ENCODE measurements at places on chromosomes 11 and 22.

DNA sequence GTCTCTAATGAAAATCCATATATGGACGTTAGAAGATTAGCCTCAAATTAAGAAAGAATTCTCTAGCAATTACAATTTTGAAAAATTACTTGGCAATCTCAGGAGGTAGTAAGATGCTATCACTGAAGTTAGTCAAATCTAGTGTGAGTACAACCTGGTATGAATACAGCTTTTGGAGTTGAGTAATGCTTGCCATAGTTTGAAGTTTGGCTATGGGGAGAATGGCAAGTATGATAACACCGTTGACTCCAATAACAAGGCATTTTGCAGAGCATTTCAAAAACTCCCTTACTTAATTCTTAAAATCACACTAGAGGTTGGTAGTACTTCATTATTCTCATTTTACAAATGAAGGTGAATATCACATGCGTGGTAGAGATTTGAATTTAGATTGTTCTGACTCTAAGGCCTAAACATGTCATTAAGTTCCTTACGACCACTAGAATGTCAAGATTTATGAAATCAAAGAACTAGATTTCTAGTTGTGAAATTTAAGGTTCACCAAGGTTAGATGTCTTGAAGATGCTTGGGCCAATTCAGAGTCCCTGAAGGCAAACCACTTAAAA, 355.4 kb downstream of the ETS1 start:
- no peak for DNase-seq

DNA sequence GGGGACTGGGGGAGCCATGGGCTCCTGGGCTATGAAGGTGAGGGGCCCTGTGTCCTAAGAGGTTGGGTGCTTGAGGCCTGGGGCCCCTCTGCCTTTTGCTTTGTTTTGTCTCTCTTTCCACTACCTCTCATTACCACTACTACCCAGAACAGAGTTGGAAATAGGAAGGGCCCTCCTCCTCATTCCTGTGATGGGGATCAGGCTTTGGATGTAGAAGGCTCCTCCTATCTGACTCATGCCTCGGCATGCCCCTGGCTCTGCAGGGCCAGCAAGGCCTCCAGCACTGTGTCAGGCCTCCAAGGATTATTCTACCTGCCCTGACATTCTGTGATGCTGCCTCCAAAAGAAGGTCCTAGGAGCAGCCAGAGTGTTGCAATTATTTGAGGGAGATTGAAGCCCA, 766 bp downstream of the IZUMO1R start:
- no peak for DNase-seq

- DNase-seq: peak; percentile 57
Observed at GRCh38 chr22:41401781-41402648, 20.3 kb downstream of the TEF start.

DNA sequence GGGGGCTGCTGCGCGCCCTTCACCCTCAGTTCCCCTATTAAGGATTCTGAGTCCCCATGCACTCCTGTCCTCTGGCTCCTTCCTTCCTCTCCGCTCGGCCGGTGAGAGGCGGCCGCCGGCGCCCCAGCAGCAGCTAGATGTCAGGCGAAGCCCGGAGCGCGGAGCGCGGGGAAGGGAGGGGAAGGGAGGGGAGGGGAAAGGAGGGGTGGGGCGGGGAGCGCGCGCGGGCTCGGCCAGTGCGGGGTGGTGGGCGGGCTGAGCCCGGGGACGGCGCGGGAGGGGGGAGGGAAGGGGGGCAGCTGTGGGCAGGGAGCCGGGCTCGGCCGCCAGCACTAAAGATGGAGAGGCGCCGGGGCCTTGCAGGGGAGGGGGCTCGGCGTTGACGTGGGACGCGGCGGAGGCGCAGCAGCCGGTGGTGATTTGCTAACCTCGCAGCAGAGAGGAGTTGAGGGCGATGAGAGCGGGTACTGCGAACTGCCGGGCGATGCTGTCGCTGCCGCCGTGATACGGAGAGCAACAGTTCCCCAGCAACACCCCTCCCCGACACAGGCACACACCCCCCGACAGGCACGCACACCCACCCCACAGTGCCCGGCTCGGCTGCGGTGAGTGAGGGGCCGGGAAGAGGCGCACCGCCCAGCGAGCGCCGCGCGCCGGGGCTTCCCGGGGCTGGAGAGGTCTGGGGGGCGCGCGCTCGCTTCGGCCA, at the start of gene ZBTB16:
Gene ZBTB16, plus strand, starts transcription at position 434 of the 706 bp plus-strand sequence. CDS start 3,590 bp downstream, outside the sequence.
- DNase-seq: peak; percentile 90

- no peak for DNase-seq
Observed at GRCh38 chr11:19420868-19421533, 180.3 kb upstream of the E2F8 start.

GRCh38 chr22:46479046-46479445, 58.4 kb downstream of the CELSR1 start:
- no peak for DNase-seq

DNA sequence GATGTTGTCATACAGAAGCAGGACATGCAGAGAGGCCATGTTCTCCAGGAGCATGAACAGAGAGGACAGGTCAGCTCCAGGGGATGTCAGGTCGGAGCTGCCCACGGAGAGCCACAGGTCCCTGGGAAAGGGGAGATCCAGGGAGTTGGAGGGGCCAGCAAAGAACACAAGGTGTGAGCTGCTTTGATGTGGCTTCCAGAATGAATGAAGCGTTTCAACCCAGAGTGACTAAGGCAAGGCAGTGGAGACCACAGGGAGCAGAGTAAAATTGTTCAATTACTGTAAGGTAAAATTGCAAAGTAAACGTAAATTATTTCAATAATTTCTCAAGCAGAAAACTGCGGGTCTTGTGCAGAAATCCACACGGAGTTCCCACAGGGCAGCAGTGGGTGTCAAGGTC, 5.6 kb upstream of the SCGB2A1 start:
- DNase-seq: no peak

GRCh38 chr22:23384431-23384830, 195.7 kb downstream of the IGLL1 start:
- no peak for DNase-seq

- no peak for DNase-seq
Observed at GRCh38 chr11:68031144-68031464, 623 bp downstream of the NDUFS8 start.

DNA sequence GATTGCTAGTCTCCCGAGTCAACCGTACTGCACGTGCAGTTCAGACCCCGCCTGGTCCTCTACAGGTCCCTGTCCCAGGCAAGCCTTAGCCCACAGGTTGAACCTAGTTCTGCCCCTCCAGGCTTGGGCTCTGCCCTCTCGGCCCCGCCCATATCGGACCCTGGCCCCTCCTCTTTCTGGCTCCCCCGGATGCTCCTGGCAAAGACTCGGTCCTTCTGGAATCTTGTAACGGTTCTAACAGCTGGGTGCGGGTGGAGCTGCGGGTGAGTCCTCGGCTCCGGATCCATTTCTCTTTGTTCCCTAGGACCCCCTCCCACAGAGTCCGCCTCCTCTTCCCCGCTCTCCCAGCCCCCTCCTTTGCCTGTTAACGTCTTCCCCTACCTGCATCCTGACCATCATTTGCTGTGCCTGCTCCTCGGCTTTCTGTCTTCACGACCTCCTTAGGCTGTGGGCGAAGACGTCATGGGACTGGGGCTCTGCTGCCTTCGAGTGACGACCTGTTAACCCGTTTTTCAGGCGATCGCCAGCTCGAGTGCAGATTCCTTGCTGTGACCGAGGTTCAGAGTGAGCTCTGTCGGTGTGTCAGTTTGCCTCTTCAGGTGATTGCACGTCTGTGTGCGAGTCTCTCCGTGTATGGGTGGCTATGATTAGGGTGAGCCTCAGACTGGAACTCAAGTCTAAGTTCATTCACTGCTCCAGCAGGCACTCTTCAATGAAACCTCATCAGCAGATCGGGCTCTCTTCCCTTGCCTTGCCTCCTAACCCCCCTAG, at the start of gene DNHD1:
Gene DNHD1, plus strand, starts transcription at position 212 of the 771 bp plus-strand sequence. CDS start 936 bp downstream, outside the sequence.
- DNase-seq: no peak

- DNase-seq: no peak
Observed at GRCh38 chr11:47443028-47443700, 5.8 kb downstream of the RAPSN start.

- no peak for DNase-seq
Observed at GRCh38 chr11:128501632-128502549, 85.5 kb downstream of the ETS1 start.

DNA sequence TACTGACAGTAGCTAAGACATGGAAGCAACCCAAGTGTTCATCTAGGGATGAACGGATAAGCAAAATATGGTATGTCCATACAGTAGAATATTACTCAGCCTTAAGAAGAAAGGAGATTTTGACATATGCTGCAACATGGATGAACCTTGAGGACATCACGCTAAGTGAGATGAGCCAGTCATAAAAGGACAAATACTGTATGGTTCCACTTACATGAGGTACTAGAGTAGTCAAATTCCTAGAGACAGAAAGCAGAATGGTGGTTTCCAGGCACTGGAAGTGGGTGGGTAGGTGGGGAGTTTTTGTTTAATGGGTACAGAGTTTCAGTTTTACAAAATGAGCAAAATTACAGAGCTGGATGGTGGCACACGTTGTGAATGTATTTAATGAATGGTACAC, 18.1 kb downstream of the CHST1 start:
- DNase-seq: no peak

GRCh38 chr22:39456522-39457197, at the start of gene MGAT3:
Gene MGAT3 (plus strand): TSS chr22:39457012. CDS start chr22:39487348, 30,336 bp downstream.
- DNase-seq: no peak

DNA sequence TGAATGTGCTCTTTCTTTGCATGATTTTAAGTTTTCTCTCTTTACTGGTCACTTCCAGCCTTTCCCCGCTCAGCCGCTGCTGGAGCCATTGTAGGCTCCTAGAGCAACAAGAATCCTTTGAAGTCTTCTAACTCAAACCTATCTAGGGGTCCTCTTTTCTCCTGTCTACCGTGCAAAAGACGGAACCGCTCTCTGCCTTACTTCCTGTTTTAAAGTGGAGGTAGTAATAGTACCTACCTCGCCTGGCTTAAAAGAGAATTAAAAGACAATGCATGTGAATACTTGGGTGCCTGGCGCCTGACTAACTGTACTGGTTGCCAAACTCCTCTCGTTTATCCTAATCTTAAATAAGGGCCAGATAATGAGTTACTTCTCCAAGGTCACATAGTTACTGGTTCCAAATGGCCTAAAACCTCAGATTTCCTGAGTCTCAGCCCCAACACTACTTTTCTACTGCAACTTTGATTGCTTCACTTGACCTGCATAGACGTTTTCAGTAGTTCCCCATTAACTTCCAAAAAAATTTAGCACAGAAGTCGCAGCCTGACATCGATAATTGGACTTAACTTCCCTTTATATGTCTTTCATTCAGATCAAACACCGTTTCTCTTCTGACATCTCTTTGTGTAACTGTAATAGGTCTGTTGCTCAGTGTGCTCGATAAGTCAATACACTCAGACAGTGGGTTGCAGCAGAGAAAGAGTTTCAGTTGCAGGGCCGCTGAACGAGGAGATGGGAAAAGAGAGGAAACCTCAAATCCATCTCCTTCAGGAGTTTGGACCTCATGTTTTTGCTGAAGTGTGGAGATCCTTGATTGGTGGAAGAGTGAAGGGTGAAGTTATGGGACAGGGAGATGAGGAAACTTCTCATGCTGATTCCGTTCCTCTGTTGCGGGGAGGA, 891 bp downstream of the SAMM50 start:
- no peak for DNase-seq

- DNase-seq: no peak
Observed at GRCh38 chr11:57453543-57454177, 6.7 kb upstream of the RTN4RL2 start.

DNA sequence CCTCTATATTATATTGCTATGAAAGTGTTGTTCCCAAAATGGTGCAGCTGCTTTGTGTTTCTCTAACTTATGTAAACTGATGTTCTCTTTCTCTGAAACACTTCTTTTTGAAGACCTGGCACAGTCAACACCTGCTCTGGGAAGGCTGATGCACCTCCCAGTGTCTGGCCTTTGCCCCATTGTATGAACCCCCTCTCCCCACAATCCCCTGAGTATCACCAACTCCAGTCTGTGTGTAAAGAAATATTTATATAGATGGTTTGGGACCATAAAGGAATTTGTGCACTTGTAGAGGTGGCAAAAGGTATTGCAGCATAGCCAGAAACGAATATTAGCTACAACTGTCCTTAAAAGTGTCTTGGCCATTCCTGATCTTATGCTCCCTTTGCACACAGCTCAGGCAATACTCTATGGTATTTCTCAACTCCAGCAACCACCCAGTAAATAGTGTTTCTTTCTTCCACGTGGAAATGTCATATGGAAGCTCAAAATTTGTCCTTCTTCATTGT, 365.2 kb upstream of the DDI1 start:
- no peak for DNase-seq

DNA sequence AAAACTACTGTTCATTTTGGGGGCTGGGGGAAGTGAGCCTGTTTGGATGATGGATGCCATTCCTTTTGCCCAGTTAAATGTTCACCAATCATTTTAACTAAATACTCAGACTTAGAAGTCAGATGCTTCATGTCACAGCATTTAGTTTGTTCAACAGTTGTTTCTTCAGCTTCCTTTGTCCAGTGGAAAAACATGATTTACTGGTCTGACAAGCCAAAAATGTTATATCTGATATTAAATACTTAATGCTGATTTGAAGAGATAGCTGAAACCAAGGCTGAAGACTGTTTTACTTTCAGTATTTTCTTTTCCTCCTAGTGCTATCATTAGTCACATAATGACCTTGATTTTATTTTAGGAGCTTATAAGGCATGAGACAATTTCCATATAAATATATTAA, 87.1 kb upstream of the BIRC3 start:
- DNase-seq: no peak

DNA sequence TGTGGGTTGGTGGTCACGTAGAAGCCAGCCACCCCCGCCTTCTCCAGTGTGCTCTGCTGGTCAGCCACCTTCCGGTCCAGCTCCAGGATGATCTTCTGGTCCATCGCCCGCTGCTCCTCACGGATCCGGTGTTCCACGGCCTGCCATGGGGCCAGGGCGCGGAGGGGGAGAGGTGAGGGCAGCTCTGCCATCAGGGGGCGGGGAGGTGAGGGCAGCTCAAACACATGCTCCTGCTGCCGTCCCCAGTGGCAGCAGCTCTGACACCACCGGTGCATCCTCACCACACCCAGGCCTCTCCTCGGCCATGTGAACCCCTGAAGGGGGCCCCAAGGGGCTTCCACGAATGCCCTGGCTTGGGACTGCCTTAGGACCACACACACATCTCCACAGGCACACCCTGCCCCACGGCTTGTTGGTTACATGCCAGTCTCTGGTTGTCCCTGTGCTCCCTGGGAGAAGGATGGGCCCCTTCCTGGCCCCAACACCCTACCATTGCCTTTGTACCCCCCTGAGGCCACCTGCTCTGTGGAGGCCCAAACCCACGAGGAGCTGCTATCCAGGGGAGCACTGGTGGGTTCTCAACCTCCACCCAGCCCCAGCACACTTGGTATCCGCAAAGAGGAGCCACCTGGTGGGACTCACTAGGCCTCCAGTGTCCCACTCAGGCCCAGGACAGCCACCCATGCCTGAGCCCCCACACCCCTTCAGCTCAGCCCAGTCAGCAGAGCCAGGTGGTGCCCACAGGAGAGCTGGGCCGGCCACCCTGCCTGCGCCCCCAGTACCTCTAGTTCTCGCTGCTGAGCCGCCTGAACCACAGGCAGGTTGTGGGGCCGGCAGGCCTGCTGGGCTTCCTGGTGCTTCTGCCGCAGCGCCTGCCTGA, 4.3 kb downstream of the DGCR6L start:
- no peak for DNase-seq

- no peak for DNase-seq
Observed at GRCh38 chr11:43217849-43218248, 93.9 kb upstream of the API5 start.
